ENCODE measurements at places on chromosomes 1 and 21. TPM values are rescaled to one million over a fixed set of nuclear protein-coding genes. Genes with fewer than 3 reads are reported as not detected.

The KLHL17 gene
- 30.1 TPM for total RNA-seq

DNA sequence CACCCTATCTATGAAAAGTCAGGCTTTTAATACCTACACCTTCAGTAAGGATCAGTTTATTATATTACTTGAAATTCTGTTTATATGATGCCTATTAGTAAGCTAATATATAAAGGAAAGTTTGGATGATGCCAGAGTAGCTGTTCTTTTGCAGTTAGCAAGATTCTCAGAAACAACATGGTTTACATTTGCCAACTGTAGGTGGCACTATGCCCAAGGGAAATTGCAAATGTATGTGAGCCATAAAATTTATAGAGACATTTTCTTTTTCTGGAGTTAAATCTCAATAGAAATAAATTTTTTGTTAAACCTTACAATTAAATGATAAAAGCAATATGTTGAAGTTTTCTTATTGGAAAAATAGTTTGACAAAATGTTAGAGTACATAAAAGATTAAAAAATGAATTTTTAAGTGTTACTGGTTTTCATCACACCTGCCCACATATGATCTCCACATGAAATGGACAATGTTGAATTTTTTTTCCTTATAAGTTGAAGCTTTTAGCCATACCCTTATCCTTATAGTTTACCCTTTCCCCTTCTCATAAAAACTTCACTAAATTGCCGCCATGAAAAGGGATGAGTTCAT, 32.1 kb upstream of the EPHX4 start:
- H3K4me1 ChIP-seq = no peaks in the 10 kb centered on the region
- no peak overlapping the region for H3K27ac ChIP-seq
- H3K4me3 ChIP-seq = no peak overlapping the region
- H3K27me3 ChIP-seq = no peaks in the 10 kb centered on the region
- H3K36me3 ChIP-seq = no peaks in the 10 kb centered on the region

DNA sequence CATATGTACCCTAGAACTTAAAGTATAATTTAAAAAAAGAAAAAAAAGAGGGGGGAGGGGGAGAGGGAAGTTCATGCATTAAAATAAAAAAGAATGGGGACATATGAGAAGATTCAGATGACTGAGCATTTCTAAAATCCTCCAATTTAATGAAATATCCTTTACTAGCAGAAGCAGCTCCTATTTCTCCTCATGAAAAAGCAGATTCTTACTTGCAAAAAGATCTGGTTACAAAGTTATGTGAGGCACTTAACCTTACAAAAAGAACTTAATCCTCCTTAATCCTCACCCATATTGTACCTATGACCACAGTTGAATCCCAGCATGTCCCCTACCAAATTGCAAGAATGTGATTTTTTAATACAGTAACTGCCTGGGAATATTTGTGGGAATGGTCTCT, 298.5 kb downstream of the SRGAP2C start:
- no peak overlapping the region for H3K27ac ChIP-seq
- H3K27me3 ChIP-seq = no peaks in the 10 kb centered on the region
- no peak overlapping the region for H3K4me3 ChIP-seq
- DNase-seq = no peak

DNA sequence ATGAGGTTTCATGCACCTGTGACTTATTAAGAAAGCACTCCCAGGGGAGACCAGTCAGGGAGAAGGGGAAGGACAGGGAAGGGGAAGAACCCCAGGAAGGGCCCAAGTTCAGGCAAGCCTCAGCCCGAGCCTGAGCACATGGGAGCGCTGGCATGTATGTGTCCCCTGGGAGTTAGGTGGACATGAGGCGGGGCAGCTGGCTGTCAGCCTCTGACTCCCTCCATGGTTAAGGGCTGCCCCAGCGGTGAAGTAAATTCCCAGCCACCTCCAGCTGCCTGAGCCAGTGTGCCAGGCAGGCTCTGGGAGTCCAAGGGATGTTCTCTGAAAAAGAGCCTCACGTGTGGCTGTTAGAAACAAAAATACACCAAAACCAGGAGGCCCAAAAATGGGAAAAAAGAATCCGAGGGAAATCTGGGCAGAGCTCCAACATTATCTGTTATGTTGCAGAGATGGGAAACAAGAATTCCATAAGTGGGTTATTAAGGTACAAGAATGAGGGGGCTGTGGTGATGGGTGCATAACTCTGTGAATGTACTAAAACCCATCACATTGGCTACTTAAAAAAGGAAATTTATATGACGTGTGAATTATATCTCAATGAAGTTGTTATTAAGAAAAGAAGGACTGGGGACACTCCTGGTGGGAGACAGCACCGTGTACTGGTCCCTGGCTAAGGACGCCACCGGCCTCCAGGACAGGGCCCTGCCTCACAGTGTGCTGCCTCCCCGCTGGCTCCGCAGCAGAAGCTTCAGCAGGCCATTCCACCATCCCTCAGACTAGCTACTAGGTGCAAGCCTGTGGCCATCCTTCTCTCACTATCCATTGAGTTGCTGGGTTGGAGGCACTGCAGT, 18.7 kb downstream of the DMRTB1 start:
- H3K4me1 ChIP-seq = no peaks in the 10 kb centered on the region
- no peak for DNase-seq
- H3K4me3 ChIP-seq = no peak overlapping the region
- no peaks in the 10 kb centered on the region for H3K27me3 ChIP-seq

- no peak for DNase-seq
- H3K36me3 ChIP-seq = no peaks in the 10 kb centered on the region
- no peaks in the 10 kb centered on the region for H3K4me1 ChIP-seq
- H3K27me3 ChIP-seq = no peaks in the 10 kb centered on the region
- H3K27ac ChIP-seq = no peak overlapping the region
- no peak overlapping the region for H3K4me3 ChIP-seq
These were observed 31.1 kb downstream of the A3GALT2 start for GRCh38 chr1:33289858-33290154.

Data from H1 (cell line).